ENCODE measurements at places on chromosomes 7 and 10.

GRCh38 chr10:71850021-71850742 is 869 bp downstream of the PSAP start:
- no peak for DNase-seq

DNA sequence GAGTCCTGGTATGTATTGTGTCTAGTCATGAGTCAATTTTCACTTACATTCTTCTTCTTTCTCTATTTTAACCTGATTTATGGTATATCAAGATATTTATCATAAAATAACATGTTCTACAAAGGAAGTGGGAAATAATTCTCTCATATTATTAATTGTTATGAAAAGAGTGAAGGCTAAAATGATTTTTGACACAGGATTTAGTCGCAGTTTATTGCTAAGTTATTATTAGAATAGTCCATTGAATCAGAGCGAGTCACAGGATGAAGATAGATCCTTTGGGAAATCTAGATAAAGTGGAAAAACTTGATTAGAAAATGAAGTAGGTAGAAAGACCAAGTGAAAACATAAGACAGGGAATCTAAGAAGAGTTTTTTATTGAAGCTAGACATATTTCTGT is 184.3 kb upstream of the DGKB start:
- DNase-seq, result no peak

- DNase-seq, result no peak
Observed at GRCh38 chr10:86357041-86357440, 9.6 kb downstream of the GRID1 start.

DNA sequence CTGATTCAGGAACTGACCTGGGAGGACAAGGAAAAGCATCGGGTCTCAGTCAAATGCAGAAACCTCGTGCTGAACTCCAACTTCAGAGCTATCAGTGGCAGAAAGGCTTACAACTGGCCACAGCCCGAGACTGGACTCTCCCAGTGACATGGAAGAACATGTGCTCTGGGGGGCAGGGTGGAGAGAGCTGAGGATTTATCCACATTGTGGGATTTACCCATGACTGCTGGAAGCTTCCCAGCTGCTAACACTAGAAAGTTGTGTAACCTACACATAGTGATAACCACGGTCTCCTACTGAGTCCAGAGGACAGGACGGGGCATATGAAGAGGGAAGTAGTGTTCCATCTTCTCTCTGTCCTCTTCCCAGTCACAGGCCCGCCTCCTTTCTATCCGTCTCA is 103.4 kb downstream of the ITIH5 start:
- no peak for DNase-seq

DNA sequence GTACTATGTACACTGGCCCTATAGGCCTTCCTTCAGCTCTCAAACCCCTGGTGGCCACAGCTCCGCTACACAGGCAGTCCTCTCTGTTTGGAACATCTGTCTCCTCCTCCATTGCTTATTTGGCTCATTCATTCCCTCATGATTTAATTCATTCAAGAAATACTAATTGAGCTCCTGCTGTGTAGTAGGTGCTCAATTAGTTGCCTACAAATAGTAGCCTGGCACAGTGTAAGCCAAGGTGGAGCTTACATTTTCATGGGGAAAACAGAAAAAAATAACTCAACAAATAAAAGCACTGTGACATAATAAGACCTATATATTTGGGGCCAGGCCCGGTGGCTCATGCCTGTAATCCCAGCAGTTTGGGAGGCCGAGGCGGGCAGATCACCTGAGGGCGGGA is 3.4 kb upstream of the FIS1 start:
- DNase-seq, result no peak

Measured in NCI-H526 (cell line).